ENCODE measurements at places on chromosomes 4 and X. TPM values are rescaled to one million over a fixed set of nuclear protein-coding genes. Genes with fewer than 3 reads are reported as not detected.

DNA sequence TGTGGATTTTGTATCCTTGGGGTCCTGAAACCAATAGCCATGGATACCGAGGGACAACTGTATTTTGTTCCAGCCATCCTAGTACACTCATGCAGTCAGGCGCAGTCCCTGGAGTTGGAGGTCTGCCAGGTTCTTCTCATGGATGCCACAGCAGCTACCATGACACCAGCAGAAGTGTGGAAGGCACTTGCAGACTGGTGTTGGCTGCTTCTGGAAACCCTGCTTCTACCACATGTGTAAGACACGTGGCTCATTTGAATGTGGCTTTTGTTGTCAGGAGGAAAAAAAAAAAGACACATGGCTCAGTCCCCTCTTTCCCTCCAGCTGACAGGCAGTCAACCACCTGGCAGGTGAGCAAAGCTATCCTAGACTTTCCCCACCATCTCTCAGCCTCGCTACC is 19.4 kb downstream of the DRD5 start:
- no peaks in the 10 kb centered on the region for H3K4me1 ChIP-seq
- no peaks in the 10 kb centered on the region for H3K27me3 ChIP-seq
- no peak overlapping the region for H3K27ac ChIP-seq
- DNase-seq, result no peak
- H3K4me3 ChIP-seq, result no peak overlapping the region
- H3K36me3 ChIP-seq, result no peaks in the 10 kb centered on the region

GRCh38 chr4:48954314-48954713 is 31.8 kb upstream of the CWH43 start:
- no peaks in the 10 kb centered on the region for H3K4me1 ChIP-seq
- H3K36me3 ChIP-seq, result no peaks in the 10 kb centered on the region
- H3K27ac ChIP-seq, result no peak overlapping the region
- no peaks in the 10 kb centered on the region for H3K27me3 ChIP-seq

GRCh38 chrX:69457756-69458155 is 46.4 kb upstream of the NALF2 start:
- H3K27ac ChIP-seq, result no peak overlapping the region
- no peak for DNase-seq
- H3K4me3 ChIP-seq, result no peak overlapping the region
- no peaks in the 10 kb centered on the region for H3K27me3 ChIP-seq
- no peaks in the 10 kb centered on the region for H3K4me1 ChIP-seq

GRCh38 chr4:182263562-182263961 is 20.4 kb downstream of the TENM3 start:
- DNase-seq, result no peak
- H3K27ac ChIP-seq, result no peak overlapping the region
- no peak overlapping the region for H3K4me3 ChIP-seq
- H3K27me3 ChIP-seq, result no peaks in the 10 kb centered on the region

- H3K27me3 ChIP-seq, result no peaks in the 10 kb centered on the region
- H3K4me3 ChIP-seq, result no peak overlapping the region
- H3K27ac ChIP-seq, result no peak overlapping the region
- H3K4me1 ChIP-seq, result no peaks in the 10 kb centered on the region
- no peaks in the 10 kb centered on the region for H3K36me3 ChIP-seq
- DNase-seq, result no peak
These were observed 41.6 kb downstream of the AFM start for GRCh38 chr4:73523126-73523525.

LUZP4 gene
- total RNA-seq, result not detected

GAB3 gene
- 6.7 TPM for total RNA-seq

SLC7A11 gene
- total RNA-seq, result 0.77 TPM

DNA sequence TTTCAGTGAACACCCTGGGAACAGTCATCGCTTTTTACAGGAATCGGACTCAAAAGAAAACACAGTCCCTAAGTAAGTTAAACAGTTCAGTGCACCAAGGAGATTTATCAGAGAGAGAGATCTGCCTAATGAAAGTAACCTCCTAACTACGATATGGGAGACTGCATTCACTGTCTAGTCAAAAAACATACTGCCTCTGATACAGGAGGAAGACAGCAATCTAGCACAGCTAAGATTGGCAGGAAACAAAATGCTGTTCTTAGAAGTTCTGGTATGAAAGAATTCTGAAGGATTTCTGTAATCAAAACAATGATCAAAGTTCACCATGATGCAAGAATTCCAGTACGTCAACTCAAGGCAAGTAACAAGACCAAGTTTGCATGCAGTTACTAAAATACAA is 92.8 kb downstream of the MAML3 start:
- H3K4me3 ChIP-seq, result no peak overlapping the region
- no peak for DNase-seq
- peaks cover 5% of the 10 kb centered on the region for H3K4me1 ChIP-seq
- no peak overlapping the region for H3K27ac ChIP-seq
- H3K36me3 ChIP-seq, result no peaks in the 10 kb centered on the region
- no peaks in the 10 kb centered on the region for H3K27me3 ChIP-seq

DNA sequence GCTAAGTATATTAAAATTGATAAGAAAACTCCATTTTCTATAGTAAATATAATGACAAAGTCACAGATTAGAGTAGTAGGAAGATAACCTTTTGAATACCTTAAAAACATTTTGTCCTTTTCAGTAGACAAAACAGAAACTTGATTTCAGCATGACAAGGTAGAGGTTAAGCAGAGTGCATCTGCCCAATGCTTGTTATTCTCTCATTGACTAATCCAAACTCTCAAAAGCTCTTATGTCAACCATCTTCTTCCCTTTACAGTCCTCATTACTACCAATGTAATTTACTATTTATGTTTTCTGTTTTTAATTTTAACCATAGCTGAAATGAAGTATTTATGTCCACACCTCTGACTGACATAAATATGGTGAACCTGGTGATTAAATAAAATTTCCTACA is 11.1 kb downstream of the NIPAL1 start:
- no peak overlapping the region for H3K4me3 ChIP-seq
- no peak overlapping the region for H3K27ac ChIP-seq
- no peaks in the 10 kb centered on the region for H3K4me1 ChIP-seq
- H3K36me3 ChIP-seq, result no peaks in the 10 kb centered on the region

DNA sequence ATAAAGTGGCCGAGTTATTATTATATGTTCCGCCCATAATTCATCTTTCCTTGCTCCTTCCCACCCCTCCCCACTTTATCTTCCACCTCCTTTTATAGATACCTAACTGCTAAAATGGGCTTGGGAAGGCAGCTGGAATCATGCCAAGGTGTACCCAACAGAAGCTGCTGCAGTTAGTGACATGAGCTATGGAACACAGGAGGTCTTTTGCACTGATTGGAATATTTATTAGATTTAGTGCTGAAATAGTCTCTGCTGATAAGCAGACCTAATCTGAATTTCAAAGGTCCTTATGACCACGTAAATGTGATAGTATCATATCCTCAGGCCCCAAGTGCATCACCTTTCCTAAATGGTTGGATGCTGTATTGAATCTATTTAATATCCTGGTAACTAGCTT is 64.9 kb downstream of the HMGB2 start:
- no peaks in the 10 kb centered on the region for H3K36me3 ChIP-seq
- peaks cover 9% of the 10 kb centered on the region for H3K4me1 ChIP-seq
- no peaks in the 10 kb centered on the region for H3K27me3 ChIP-seq
- DNase-seq, result no peak
- no peak overlapping the region for H3K4me3 ChIP-seq
- no peak overlapping the region for H3K27ac ChIP-seq

DNA sequence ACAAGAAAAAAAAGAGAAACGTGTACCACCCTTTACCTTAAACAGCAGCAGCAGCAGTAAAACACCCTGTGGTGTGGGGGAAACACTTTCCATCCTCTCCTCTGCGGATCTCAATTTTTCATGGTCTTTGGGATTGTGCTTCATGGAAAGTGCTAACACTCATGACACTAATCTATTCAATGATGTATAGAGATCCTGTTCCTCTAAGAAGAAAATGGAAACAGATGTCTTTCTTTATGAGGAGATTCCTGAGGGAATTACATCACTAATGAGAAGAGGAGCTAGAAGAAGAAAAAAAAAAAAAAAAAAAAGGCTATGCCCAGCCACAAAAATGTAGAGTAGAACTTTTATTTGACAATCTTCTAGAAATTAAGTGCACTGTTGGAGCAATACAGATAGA is 62.9 kb upstream of the NDST3 start:
- no peaks in the 10 kb centered on the region for H3K36me3 ChIP-seq
- H3K27ac ChIP-seq, result no peak overlapping the region
- H3K4me3 ChIP-seq, result no peak overlapping the region
- no peak for DNase-seq
- H3K27me3 ChIP-seq, result no peaks in the 10 kb centered on the region

- no peaks in the 10 kb centered on the region for H3K27me3 ChIP-seq
- H3K36me3 ChIP-seq, result no peaks in the 10 kb centered on the region
- DNase-seq, result peak; percentile 6
- H3K4me3 ChIP-seq, result no peak overlapping the region
- H3K27ac ChIP-seq, result no peak overlapping the region
These were observed 130.4 kb upstream of the CPEB2 start for GRCh38 chr4:14871676-14872430.

DNA sequence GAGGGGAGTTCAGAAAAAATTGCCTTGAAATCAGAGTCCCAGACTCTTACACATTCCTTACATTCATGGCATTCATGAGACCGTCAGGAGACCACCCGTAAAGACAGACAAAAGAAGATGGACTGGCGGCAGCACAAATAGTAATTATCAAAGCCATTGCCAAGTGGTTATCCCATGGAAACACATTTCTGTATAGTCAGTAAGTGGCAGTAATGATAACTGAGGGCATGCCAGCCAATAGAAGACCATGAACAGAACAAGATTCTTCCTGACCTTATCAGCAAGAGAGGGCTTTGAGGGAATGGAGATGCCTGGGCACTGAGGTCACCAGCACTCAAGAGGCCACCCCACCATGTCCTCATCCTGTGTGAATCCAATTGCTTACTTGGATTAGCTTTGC is 121.7 kb upstream of the HCCS start:
- no peaks in the 10 kb centered on the region for H3K36me3 ChIP-seq
- no peaks in the 10 kb centered on the region for H3K4me1 ChIP-seq
- DNase-seq, result no peak
- H3K27me3 ChIP-seq, result no peaks in the 10 kb centered on the region

DNA sequence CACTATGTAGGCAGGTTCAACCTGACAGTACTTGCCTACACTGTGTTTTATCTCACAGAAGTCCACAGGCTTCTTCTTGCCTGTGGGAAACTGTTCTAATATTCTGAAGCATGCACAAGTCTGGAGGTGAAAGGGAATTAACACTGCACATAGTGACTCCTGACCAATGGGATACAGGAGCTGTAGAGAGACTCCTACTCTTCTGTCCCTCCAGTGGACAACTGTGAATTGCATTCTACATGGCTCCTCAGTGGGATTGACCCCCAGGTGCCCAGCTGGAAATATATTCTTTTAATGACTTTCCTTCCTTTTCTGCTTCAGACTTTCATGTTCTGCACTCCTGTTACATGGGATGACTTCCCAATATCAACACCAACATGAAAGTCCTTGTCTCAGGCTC is 8.2 kb upstream of the YIPF6 start:
- H3K36me3 ChIP-seq, result no peaks in the 10 kb centered on the region
- DNase-seq, result no peak
- H3K27me3 ChIP-seq, result no peaks in the 10 kb centered on the region
- no peak overlapping the region for H3K27ac ChIP-seq
- H3K4me3 ChIP-seq, result no peak overlapping the region

GRCh38 chrX:145190801-145191389 is 56.4 kb upstream of the SPANXN1 start:
- H3K27ac ChIP-seq, result no peak overlapping the region
- H3K4me1 ChIP-seq, result no peaks in the 10 kb centered on the region
- H3K4me3 ChIP-seq, result no peak overlapping the region
- DNase-seq, result no peak
- no peaks in the 10 kb centered on the region for H3K36me3 ChIP-seq
- no peaks in the 10 kb centered on the region for H3K27me3 ChIP-seq

MAGEA12 gene
- total RNA-seq, result not detected

- H3K27ac ChIP-seq, result no peak overlapping the region
- no peaks in the 10 kb centered on the region for H3K4me1 ChIP-seq
- no peaks in the 10 kb centered on the region for H3K36me3 ChIP-seq
- no peaks in the 10 kb centered on the region for H3K27me3 ChIP-seq
- DNase-seq, result no peak
- no peak overlapping the region for H3K4me3 ChIP-seq
These were observed 76.7 kb downstream of the FNIP2 start for GRCh38 chr4:158845311-158846041.

- no peak overlapping the region for H3K4me3 ChIP-seq
- no peaks in the 10 kb centered on the region for H3K36me3 ChIP-seq
- H3K27me3 ChIP-seq, result no peaks in the 10 kb centered on the region
These were observed 411.9 kb downstream of the GPAT3 start for GRCh38 chr4:83947830-83948193.

- no peaks in the 10 kb centered on the region for H3K36me3 ChIP-seq
- DNase-seq, result no peak
- no peak overlapping the region for H3K27ac ChIP-seq
These were observed 60.9 kb upstream of the PACRGL start for GRCh38 chr4:20639346-20639745.

DNA sequence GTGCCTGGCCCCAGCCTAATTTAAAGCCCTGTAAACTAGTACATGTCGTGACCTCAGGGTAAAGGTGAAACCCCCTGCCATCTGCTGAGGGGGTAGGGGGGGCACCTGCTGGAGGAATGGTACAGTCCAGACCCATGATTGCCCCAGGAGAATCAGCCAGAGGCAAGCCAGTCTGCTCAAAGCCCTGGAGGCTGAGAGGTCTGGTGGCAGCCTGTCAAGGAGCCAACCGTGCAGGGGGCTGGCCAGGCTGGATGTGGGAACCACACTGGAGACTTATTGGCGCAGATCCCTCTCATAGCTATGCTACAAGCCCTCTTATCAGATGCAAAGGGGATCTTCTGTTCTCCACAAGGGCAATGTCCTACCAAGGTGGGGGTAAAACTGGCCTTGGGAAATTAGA is 31.4 kb upstream of the PJA1 start:
- H3K27me3 ChIP-seq, result no peaks in the 10 kb centered on the region
- no peak for DNase-seq
- no peaks in the 10 kb centered on the region for H3K4me1 ChIP-seq

DNA sequence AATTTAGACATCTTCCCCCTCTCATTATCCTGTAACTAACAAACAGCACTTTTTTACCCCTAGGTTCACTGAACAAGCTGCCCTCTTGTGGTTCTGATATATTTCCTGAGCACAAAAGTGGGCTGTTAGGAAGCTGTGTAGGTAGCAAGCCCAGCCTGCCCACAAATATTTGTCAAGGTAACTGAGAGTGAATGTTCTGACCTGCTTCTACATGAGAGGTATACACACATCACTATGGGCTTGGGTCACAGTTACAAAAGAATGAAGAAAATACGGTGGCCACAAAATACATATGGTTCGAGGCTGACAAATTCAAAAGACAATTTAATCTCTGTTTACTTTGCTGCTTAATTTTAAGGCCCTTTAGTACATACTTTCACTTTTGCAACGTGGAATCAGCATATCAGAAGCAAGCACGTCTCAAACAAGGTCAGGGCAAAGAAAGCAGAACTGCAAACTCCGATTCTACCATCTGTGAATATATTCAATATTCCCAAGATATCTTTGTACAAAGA is 78.7 kb downstream of the RBM47 start:
- no peak for DNase-seq
- no peaks in the 10 kb centered on the region for H3K27me3 ChIP-seq
- no peaks in the 10 kb centered on the region for H3K4me1 ChIP-seq
- no peaks in the 10 kb centered on the region for H3K36me3 ChIP-seq
- peak overlapping the region; percentile 5 for H3K27ac ChIP-seq

- H3K4me1 ChIP-seq, result no peaks in the 10 kb centered on the region
- no peaks in the 10 kb centered on the region for H3K36me3 ChIP-seq
- H3K27me3 ChIP-seq, result no peaks in the 10 kb centered on the region
These were observed 42.8 kb downstream of the ELOVL6 start for GRCh38 chr4:110155654-110156053.

CXCL6 gene
- not detected for total RNA-seq

LRIT3 gene
- 0.20 TPM for total RNA-seq

- H3K27me3 ChIP-seq, result no peaks in the 10 kb centered on the region
- H3K4me1 ChIP-seq, result no peaks in the 10 kb centered on the region
- H3K4me3 ChIP-seq, result no peak overlapping the region
- no peaks in the 10 kb centered on the region for H3K36me3 ChIP-seq
- no peak overlapping the region for H3K27ac ChIP-seq
- DNase-seq, result no peak
These were observed 42.6 kb downstream of the CXCL1 start for GRCh38 chr4:73911746-73912145.

Data from CD8-positive, alpha-beta memory T cell (primary cell).